GF-D8 (cell line): ENCODE measurements at places on chromosomes 11 and 22.

- DNase-seq = no peak
These were observed 354.4 kb downstream of the SOX6 start for GRCh38 chr11:16001899-16002426.

GRCh38 chr22:18144105-18144504, 5.9 kb upstream of the USP18 start:
- DNase-seq = no peak

GRCh38 chr22:37623075-37624016, 14.7 kb downstream of the GGA1 start:
- DNase-seq = no peak

DNA sequence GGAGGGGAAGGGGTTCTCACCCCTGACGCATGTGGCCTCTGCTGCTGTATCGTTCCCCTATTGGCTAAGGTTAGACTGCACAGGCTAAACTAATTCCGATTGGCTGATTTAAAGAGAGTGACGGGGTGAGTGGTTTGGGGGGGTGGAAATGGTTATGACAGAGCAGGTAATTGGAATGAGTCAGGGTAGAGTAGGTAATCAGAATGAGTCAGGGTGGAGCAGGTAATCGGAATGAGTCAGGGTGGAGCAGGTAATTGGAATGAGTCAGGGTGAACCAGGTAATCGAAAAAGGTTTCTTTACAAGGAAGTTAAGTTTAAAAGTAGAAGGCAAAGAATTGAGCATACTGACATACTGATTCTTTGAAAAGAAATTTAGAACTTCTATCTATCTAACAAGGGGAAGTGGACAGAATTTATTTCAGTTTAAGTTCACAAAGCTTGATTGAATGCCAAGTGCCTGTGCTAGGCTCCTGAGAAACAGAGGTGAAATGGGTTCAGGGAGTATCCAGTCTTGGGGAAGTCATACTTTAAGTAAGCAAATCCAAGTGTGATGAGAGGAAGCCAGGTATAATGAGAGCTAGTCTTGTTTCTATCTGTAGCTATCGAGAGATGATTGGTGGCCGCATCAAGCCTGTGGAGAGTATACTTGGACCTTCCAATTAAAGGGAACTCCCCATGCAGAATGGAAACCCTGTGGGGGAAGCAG, 58.0 kb downstream of the C11orf91 start:
- no peak for DNase-seq

- DNase-seq = no peak
These were observed 24.6 kb downstream of the MB start for GRCh38 chr22:35592418-35592967.

GRCh38 chr11:118151431-118151830, 1.2 kb downstream of the SCN4B start:
- DNase-seq = no peak

- no peak for DNase-seq
These were observed 85.4 kb downstream of the MYO18B start for GRCh38 chr22:25827415-25827814.

GRCh38 chr11:93844568-93844967, 5.8 kb downstream of the VSTM5 start:
- DNase-seq = no peak

GRCh38 chr11:93054881-93055280, 85.4 kb downstream of the MTNR1B start:
- DNase-seq = no peak

- no peak for DNase-seq
These were observed 14.7 kb upstream of the APLP2 start for GRCh38 chr11:130054966-130055365.

DNA sequence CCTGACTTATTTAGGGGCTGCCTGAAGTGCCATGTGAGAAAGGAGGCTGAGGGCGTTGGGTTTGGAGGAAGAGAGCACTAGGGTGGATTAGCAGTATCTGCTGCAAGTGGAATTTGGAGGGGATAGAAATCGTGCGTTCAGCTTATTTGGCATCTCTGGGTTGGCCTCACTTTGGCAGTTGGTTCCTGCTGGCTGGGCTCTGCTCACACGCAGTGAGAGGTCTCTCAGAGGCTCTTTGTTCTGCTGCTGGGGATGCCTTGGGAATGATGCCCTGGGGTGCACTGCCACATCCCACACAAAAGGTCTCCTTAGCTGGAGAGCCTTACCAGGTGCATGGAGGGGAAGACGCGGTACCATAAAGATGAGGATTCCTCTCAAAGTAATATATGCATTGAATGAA, 17.7 kb upstream of the MICAL2 start:
- DNase-seq = no peak

DNA sequence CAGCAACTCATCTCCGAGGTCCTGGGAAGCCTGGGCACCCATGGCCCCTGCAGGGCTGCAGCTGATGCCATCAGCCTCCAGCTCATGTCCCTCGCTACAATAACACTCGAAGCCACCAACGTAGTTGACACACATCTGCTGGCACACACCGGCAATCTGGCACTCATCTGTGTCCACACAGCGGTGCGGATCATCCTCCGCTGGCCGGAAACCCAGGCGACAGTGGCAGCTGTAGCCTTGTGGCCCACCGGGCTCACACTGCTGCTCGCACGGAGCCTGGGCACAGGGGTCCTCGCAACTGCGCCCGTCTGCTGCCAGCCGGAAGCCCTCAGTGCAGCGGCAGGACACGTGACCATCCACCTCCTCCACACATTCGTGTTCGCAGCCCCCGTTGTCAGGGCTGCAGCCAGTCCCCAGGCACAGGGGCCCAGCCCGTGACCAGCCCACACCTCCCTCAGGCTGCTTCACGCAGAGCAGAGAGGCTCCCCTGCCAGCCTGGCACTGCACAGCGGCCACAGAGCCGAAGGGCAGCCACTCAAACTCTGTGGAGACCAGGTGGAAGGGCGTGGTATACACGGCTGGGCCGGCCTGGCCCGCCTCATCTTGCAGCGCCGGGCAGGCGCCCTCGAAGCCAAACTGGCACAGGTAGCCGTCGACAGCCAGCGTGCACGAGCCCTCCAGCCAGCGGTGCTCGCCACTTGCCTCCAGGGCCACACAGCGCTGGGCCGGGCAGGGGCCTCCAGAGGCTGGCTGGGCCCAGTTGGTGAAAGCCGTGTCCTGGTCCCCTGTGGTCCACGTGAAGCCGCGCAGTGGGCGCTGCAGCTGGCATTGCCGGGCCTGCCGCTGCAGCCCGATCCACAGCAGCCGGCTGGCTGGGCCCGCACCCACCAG, 678 bp downstream of the CD248 start:
- DNase-seq = no peak

DNA sequence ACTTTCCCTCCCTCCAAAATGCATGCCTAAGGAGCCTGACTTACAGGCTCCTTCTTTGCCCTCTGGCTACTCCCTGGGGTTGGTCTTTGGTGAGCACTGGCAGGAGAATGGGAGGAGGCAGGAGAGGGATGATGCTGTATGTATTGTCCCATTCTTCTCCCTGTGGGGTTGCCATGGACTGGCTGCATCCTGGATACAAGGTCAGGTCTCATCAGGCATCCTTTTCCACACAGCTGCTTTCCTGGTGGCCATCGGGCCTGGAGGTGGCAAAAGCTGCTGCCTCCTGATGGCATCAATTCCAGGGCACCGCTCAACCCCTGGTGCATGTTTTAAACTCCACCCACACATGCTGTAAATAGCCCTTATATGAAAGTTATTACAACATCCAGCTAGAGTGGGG, 257.2 kb downstream of the ETS1 start:
- DNase-seq = no peak

DNA sequence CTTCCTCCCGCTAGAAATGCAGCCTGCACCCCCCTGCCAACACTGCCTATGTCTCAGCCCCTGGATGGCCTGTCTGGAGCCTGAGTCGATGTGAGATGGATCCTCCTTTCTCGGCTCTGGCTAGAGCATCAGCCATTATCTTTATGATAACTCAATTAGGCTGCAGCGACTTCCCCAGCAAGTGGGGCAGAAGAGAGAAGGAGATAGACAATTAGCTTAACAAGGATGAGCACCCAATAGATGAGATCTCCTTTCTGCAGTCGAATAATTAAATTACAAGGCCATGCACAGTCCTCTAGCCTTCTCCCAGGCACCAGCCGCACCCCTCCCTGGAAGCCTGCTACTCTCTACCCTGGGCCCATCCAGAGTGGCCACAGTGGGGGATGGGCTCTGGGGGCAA, 179.3 kb downstream of the CEP164 start:
- DNase-seq = no peak

DNA sequence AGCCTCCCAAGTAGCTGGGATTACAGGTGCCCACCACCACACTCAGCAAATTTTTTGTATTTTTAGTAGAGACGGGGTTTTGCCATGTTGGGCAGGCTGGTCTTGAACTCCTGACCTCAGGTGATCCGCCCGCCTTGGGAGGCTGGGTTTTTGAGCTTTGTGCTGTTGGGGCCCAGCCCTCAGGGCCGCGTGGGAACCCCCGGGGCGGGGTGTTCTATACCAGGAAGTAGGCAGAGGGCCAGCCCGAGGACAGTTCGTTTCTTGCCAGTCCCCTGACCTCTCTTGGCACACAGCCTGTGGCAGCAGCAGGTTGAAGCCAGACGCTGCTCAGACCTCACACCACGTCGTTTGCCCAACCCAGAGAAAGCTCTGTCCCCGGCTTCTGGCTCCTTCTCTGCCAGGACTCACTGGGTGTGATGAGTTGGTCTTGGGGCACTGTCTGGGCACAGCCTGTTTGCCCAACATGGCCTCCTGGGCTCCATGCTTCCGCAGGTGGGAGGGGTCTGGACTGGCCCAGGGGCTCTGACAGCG, 24.9 kb upstream of the CHKA start:
- DNase-seq = peak; percentile 16
